ENCODE measurements at places on chromosomes 7 and 10.

DNA sequence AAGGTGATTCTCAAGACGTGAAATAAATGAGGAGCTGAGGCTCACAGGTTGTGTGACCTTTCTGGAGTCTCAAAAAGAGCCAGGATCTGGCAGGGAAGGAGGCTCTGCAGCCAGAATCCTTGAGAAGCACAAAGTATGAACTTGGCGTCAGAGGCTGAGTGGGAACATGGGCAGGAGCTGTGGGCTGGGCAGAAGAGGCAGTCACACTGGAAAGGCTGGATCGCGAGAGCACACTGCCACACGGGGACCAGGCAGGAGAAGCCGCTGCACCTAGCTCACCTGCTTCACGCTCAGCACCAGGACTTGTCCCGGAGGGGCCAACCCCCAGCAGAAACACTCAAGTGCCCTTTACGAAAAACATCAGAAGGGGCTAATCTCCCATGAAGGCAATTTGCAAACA lies 535.0 kb downstream of the TNS3 start:
- no peak for DNase-seq

DNA sequence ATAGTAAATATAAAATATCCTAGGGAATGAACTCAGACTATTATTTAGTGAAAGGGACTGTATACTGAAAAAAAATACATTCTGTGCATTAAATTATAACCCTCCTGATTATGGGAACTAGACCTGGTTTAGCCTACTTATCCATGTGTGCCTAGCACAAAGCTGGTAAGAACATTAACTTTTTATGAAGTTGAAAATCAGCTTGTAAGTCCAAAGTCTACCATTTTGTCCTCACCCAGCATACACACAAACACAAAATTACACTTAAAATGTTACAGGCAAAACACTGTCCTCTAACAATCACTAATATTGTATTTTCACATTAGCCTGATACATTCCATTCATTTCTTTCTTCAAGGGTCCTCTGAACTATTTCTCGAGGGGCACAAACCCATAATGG lies 19.9 kb upstream of the NEBL start:
- no peak for DNase-seq

DNA sequence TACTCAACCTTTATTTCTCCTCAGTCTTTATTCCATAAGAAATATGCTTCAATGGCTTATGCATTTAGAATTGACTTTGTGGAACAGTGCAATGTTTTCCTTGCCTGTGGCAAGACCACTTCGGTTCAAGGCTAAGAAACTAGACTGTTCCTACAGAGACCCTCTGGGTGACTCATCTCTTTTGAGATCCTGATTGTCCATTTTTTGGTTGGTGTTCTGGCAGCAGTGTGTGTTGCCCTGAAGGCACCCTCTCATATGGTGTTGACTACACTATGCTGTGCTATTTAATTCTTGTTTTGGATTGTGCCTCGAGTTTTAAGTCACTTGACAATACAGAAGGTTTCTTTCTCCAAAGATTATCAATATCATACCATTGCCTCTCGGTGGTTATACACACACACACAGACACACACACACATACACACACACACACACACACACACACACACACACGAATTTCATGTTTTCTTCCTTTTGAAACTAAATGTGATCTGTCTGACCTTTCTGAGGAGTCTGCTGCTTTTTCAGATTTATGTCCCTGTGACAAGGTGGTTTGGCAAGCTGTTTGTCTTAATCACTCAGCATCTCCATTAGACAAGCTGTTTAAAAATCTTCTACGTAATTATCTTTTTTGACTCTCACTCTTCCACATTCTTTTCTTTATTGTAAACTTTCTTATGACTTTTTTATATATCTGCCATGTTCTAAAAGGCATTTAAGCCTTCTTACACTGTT lies 187.2 kb downstream of the VTI1A start:
- DNase-seq = no peak

DNA sequence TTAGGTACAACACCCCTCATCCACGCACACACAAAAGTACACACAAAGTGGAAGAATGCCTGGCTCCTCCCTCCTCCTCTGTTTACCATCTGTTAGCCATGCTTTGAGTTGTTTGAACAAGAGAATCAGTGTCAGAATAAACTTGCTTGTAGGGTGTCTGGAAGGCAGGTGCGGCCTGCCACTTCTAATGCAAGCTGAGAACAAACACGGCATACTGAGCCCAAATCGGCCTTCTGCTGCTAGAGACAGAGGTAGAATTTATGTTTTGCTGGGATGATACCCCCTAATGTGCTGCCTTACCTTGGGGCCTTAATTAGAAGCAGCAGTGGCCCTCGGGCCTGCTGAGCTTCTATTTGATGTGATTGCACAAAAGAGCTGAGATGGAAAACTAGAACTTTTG lies 24.9 kb upstream of the FAM180A start:
- no peak for DNase-seq

All from MV-4-11 (cell line).